Stimulated activated CD8-positive, alpha-beta memory T cell treated with anti-CD3 and anti-CD28 coated beads, Interleukin-7, amount 100 ng/mL, for 1 hour (primary cell): ENCODE measurements at places on chromosomes 13 and 19.

- DNase-seq, result peak; percentile 24
Observed at GRCh38 chr13:40982772-40983171, 36.3 kb downstream of the ELF1 start.

GRCh38 chr13:31433746-31434145 is 234.0 kb downstream of the B3GLCT start:
- DNase-seq, result no peak

- no peak for DNase-seq
Observed at GRCh38 chr13:30119476-30119875, 187.9 kb downstream of the KATNAL1 start.

- no peak for DNase-seq
Observed at GRCh38 chr13:30789166-30789862, 54.0 kb downstream of the ALOX5AP start.

DNA sequence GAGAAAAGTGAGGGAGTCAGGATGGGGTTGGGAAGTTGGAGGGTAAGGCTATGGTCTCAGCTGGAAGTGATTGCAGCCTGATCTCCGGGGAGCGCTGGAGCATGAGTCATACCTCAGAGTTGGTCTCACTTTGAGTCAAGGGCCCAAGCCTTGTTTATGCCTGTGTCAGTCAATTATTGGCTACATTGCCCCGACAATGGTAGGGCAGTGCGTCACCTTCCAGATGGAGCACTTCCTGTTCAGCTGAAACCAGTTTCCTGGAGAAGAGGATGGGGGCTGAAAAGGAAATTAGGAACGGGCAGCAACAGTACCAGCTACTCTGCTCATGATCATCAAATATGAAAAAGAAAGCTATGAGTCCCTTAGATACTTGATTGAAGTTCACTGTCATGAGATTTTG is 60.4 kb downstream of the ADGRE1 start:
- DNase-seq, result no peak

- no peak for DNase-seq
Observed at GRCh38 chr19:3765121-3765520, 2.6 kb downstream of the MRPL54 start.

DNA sequence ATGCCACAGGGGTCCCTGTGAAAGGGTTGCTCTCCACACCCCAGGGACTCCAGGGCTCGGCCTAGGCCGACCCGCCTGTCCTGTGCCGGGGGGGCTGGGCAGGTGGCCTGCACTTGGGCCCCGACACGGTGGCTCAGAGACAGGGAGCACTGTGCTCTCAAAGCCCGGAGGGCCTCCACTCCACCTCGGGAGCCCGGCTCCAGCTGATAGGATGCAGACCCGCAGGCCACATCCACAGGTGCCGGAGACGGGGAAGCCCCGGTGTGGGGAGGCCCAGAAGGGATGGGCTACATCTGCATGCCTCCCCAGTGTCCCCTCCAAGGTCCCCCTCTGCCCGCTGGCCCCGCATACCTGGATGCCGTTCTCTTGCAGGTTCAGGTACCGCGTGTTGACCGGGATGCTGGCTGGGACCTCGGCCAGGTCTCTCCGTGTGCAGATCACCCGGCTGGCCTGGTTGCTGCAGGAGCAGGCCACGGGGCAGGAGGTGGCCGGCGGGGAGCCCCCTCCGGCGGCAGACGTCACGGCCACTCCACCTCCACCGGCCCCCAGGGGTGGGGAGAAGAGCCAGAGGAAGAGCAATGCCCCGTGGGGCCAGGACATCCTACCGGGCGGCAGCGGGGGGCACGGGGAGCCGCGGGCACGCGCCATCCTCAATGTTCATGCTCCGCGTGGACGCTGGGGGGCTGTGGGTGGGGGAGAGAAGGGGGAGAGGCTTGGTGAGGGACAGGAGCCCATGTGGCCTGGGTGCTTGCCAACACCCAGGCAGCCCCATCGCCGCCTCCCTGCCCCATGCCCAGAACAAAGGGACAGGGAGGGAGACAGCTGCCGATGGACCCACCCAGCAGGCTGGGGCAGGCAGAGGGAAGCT is 19.8 kb downstream of the LRRC4B start:
- no peak for DNase-seq

- DNase-seq, result peak; percentile 32
Observed at GRCh38 chr19:46718157-46718933, 1.4 kb upstream of the PRKD2 start.

GRCh38 chr19:38003438-38004185 is 96.6 kb downstream of the SIPA1L3 start:
- DNase-seq, result no peak

- no peak for DNase-seq
Observed at GRCh38 chr19:14168259-14168972, 32.0 kb upstream of the ASF1B start.

GRCh38 chr19:16976446-16976845 is 50.2 kb downstream of the CPAMD8 start:
- DNase-seq, result no peak

- no peak for DNase-seq
Observed at GRCh38 chr19:1620502-1620901, 15.2 kb upstream of the UQCR11 start.

DNA sequence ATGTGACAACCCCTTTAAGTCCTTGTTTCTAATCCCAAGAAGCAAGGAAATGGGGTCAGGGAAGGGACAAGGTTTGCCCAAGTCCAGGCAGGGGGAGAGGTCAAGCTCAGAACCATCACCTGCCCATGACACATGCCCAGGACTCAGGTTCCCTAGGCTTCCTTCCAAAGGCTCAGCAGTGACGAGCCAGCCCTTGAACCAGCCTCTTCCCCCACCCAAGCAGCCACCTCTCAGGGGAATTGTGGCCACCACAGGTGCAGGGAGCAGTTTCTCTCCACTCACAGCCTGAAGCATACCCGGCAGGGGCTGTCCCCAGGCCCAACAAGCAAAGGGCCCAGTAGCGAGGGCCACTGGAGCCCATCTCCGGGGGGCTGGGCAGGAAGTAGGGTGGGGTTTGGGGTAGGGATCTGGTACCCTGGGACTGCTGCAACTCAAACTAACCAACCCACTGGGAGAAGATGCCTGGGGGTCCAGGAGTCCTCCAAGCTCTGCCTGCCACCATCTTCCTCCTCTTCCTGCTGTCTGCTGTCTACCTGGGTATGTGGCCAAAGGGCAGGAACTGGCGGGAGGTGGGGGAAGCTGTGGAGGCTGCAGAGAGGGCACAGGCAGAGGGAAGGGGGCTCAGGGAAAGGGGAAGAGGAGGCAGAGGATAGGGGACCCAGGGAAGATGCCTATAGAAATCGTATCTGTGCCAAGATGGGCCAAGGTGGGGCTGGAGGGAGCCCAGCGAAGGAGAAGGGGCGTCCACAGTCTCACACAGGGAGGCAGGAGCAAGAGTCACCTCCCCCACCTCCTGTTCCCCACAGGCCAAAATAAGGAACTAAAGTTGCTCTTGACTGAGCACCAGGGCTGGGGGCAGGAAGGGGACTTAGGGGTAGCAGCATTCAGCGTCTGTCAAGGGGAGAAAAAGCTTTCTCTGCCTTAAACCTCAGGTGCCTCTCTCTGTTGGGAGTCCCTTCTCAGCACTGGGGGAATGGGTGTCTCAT is at the start of gene CD79A:
Gene CD79A (plus strand): TSS at position 433 of the 986 bp plus-strand sequence. CDS start 26 bp downstream, at position 459.
- DNase-seq, result no peak

- DNase-seq, result no peak
Observed at GRCh38 chr13:34993470-34993869, 51.4 kb downstream of the NBEA start.

- DNase-seq, result no peak
Observed at GRCh38 chr13:79287939-79288795, 117.9 kb downstream of the RBM26 start.

DNA sequence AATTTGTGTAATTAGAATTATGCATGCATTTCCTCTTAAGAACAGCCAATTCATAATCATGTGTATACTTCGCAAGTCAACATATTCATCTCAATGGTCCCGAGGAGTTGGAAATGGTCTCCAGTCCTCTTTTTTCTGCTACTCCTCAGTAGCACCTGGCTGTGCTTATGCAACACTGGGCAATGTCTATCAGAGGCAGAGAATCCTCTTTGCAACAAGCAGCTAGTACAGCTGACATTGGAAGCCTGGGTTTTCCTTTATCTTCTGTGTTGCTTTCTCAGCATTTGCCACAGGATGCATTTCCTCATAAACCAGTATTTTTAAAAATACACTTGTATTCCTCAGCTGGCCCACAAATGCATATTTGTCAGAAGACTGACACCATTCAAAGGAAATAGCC is 405.3 kb upstream of the GPC6 start:
- DNase-seq, result no peak

- peak; percentile 31 for DNase-seq
Observed at GRCh38 chr13:43879755-43880181, at the start of gene LACC1. Gene LACC1, plus strand, starts transcription at chr13:43879904. Its CDS starts 1,082 bp downstream, at chr13:43880986.

- DNase-seq, result no peak
Observed at GRCh38 chr13:74288361-74288911, 154.2 kb upstream of the KLF12 start.

DNA sequence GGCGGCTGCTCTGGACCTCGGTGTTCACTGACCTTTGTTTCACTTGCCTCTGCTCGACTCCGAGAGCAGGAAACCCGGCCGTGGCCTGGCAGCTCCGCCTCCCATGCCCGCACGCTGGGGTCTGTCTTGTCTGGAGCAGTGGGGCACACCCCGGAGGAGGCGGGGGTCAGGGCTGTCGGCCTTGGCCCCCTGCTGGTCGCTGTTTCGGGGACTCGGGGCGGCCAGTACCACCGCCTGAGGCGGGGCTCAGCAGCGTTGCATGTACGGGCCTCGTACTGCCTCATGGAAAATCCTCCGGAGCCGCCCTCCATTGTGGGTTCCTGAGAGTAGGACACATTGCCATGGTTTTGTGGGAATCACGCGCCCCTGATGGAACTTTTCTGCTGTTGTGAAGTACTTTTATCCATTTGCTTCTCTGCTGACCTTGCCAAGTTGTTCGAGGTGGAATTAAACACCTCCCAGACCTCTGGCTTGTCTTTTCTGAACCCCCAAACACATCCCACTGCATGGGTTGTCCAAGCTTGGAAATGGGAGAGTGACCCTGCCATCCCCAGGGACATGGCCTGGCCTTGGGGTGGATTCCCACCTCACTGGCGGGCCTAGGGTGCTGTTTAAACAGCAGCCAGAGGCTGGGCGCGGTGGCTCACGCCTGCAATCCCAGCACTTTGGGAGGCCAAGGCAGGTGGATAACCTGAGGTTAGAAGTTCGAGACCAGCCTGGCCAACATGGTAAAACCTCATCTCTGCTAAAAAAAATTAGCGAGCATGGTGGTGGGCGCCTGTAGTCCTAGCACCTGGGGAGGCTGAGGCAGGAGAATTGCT is 5.5 kb upstream of the NDUFS7 start:
- DNase-seq, result no peak

- DNase-seq, result no peak
Observed at GRCh38 chr19:19106056-19106551, 32.2 kb downstream of the TMEM161A start.
